ENCODE measurements at places on chromosomes 5 and 9.

DNA sequence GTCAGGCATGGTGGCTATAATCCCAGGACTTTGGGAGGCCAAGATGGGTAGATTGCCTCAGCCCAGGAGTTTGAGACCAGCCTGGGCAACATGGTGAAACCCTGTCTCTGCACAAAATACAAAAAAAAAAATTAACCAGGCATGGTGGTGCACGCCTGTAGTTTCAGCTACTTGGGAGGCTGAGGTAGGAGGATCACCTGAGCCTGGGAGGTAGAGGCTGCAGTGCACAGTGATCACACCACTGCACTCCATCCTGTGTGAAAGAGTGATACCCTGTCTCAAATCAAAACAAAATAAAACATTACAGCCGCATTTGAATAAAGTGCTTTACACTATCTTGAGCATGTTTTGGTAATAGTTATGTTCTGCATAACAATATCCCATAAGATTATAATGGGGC lies 74.0 kb downstream of the IQGAP2 start:
- DNase-seq = no peak

DNA sequence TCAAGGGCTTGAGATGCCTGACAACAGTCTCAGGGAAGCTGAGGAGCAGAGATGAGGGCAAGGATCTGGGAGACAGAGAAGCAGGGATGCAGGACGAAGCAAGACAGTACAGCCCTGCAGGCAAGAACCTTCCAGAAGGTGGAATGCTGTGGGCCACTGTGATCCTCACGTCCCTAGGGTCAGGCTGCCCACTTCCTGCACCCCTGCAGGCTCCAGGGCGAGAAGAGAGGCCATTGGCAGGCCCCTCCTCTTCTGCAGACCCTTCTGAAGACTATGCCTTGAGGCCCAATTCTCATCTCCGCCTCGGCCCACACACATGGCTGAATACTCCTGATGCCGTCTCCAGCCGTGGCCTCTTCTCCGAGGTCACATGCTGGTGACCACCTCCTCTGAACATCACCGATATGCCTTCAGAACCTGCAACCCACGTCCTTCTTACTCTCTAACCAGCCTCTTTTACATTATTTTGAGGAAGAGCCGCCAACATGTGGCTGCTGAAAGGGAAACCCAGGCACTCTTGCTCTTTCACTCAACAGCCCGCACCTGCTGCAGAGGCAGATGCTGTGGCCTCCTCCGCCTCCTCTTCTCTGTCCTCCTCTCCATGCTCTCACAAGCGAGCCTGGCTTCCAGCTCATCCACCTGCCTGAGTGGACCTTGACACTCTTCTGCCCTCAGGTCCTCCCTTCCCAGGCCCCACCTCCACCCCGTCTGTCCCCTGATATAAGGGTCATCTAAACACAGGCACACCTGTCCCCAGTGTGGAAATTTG lies 181.5 kb downstream of the IRX2 start:
- no peak for DNase-seq

DNA sequence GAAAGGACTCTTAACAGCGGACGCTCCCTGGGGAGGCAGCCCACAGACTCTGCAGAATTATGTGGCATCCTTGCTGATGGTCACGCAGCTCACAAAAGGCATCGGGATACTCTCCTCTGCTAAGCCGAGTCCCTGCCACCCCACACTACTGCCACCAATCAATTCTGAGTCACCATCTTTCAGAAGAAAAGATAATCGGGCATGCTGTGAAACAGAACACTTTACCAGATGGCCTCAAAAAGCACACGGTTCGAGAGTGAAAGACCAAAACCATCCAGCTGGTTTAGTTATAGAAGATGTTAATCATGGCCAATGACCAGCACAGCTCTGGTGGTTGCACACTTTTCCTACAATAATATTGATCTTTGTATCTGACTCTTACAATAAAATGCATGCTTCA lies 136.3 kb downstream of the MYO10 start:
- no peak for DNase-seq

- DNase-seq = no peak
These were observed 197.7 kb upstream of the CDKN2B start for GRCh38 chr9:22206833-22207232.

GRCh38 chr5:164324239-164324638 lies 818.8 kb downstream of the MAT2B start:
- no peak for DNase-seq

DNA sequence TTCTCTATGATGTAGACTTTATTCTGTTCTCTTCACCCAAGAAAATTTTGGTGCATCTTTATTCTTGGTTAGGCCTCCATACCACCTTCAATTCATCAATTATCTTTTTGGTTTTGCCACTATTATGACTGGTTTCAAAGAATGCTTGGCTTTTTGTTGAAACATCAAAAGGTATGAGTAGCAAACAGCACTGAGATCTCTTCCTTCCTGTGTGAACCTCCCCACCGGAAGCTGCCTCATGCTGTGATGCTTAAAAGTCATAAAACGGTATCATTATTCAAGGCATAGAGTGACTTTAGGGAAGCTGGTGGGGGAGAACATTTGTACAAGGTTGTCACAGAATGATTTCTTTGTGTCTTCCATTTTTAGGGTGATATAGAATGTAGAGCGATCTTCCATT lies 70.6 kb downstream of the IQGAP2 start:
- no peak for DNase-seq

- no peak for DNase-seq
These were observed 26.0 kb upstream of the SEMA4D start for GRCh38 chr9:89523948-89524347.

DNA sequence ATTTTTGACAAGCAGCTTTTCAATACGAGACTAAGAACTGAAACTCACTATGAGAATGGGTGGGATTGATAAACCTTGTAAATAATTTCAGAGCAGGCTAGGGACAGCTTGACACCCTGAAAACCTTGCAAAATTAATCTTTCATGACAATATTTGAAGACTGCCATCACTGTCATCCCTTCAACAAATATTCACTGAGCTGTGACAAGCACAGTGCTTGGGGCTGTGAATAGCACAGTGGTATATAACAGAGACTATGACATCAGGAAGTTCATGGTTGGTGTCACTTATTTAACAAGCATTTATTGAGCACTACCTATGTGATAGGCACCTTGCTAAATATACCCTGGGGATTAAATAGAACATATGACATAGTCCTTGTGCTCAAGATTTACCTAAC lies 741.0 kb upstream of the RIOK2 start:
- DNase-seq = no peak

GRCh38 chr9:5767968-5768932 lies 64.7 kb downstream of the ERMP1 start:
- no peak for DNase-seq

DNA sequence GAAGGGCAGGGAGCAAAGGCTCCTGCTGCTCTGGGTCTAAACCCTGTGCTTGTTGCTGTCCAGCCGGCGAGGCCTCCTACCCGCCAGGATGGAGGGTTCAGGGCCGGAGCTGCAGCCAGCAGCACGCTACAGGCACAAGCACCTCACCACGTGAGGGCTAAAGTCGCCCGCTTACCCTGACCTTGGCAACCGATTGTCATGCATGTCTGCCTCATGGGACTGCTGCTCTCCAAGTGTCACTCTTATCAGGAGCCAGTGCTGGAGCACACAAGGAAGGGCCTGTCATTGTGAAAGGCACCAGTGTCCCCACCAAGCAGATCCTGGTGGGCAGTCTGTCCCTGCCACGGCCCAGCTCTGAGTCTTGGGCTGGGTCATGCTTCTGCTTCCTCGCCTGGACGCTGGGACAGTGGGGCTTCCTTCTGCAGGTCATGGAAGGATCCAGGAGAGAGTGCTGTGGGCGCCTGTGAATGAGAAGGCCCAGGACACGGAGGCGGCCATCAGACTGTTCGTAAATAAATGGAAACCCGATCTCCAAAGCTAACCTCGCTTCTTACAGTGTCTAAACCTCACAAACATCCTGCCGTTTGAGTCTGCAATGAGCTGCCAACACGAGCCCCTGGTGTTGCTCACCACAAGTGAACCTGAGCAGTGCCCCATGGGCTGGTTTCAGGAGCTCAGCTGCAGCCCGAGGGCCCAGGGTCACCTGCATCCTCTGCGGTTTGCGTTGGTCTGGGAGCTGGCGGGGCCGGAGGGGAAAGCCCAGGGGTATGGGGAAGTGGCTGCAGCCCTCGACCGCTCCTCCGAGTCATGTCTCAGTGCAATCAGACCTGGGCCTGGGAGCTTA lies 58.2 kb upstream of the RXRA start:
- DNase-seq = no peak
